ENCODE measurements at places on chromosomes 7 and 10. TPM values are rescaled to one million over a fixed set of nuclear protein-coding genes. Genes with fewer than 3 reads are reported as not detected.

The GJD4 gene
- not detected for total RNA-seq

The HABP2 gene
- not detected for total RNA-seq

The NHLRC2 gene
- total RNA-seq: 38.6 TPM

The UBE2D4 gene
- 47.4 TPM for total RNA-seq

The FAM131B gene
- total RNA-seq: 0.08 TPM

The PARD3 gene
- total RNA-seq: 31.6 TPM

The CD36 gene
- 1,029 TPM for total RNA-seq

The FRAT2 gene
- 5.9 TPM for total RNA-seq

The C10orf95 gene
- not detected for total RNA-seq

The GPR15LG gene
- total RNA-seq: not detected

The SEC31B gene
- 2.0 TPM for total RNA-seq

The FRAT1 gene
- total RNA-seq: 3.1 TPM

The NPY4R2 gene
- 1.1 TPM for total RNA-seq

The CFAP69 gene
- 1.2 TPM for total RNA-seq

The MEIG1 gene
- not detected for total RNA-seq

The IL2RA gene
- total RNA-seq: 0.30 TPM
